Glomerular endothelial cell (primary cell): ENCODE measurements at places on chromosomes 3 and 15. TPM values are rescaled to one million over a fixed set of nuclear protein-coding genes. Genes with fewer than 3 reads are reported as not detected.

- DNase-seq: no peak
These were observed 14.7 kb downstream of the BSN start for GRCh38 chr3:49568965-49569364.

- DNase-seq: peak; percentile 67
These were observed 3.9 kb downstream of the CRYGS start for GRCh38 chr3:186540221-186540834.

TMEM202 gene
- total RNA-seq: not detected in 2 replicates

INKA1 gene
- 29.6 and 29.8 TPM in 2 replicates for total RNA-seq

MYL3 gene
- not detected in 2 replicates for total RNA-seq

CHRFAM7A gene
- 0.44 and 1.1 TPM in 2 replicates for total RNA-seq

- no peak for DNase-seq
These were observed 86.8 kb downstream of the TCF12 start for GRCh38 chr15:57005244-57005643.

DNA sequence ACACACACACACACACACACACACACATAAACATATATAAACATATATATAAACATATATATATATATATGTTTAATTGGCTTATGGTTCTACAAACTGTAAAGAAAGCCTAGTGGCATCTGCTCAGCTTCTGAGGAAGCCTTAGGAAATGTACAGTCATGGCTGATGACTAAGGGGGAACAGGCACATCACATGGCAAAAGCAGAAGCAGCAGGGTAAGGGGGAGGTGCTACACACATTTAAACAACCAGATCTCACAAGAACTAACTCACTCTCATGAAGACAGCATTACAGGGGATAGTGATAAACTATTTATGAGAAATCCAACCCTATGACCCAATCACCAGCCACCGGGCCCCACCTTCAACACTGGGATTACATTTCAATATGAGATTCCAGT is 922.9 kb downstream of the SI start:
- no peak for DNase-seq

GRCh38 chr15:28023933-28024888 is 74.9 kb downstream of the OCA2 start:
- DNase-seq: no peak

FAM107A gene
- 48.2 and 74.4 TPM in 2 replicates for total RNA-seq

ARHGAP11A gene
- total RNA-seq: 7.7 and 8.2 TPM in 2 replicates
